ENCODE measurements at places on chromosomes 5 and 9.

DNA sequence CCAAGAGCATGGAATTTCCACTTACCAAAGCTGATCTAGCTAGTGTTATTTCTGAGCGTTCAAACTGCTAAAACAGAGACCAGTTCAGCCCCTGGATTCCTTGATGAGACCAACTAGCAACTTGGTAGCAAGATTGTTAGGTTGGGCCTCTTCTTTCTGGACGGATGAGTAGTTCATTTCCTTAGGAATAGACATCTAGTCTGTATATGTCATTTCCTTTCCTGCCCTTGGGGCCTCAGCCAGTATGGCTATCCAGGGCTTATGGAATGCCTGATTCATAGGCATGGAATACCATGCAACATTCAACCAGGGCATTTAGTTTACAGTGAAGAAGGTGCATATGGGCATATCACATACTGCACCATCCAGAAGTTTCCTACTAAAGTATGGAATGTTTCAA lies 14.5 kb upstream of the LPAR1 start:
- no peak for DNase-seq

GRCh38 chr9:70130266-70130665 lies 86.6 kb downstream of the MAMDC2 start:
- no peak for DNase-seq

- peak; percentile 59 for DNase-seq
These were observed 4.8 kb upstream of the SARDH start for GRCh38 chr9:133742849-133743444.

- DNase-seq = no peak
These were observed 477.4 kb upstream of the WWC1 start for GRCh38 chr5:167814040-167814439.

All from stimulated activated CD4-positive, alpha-beta T cell treated with anti-CD3 and anti-CD28 coated beads, Interleukin-2, amount 100 ng/mL, for 4 hours (primary cell).